ENCODE measurements at places on chromosomes 6 and 20.

GRCh38 chr6:168101590-168102314 is 22.7 kb upstream of the FRMD1 start:
- DNase-seq, result no peak

DNA sequence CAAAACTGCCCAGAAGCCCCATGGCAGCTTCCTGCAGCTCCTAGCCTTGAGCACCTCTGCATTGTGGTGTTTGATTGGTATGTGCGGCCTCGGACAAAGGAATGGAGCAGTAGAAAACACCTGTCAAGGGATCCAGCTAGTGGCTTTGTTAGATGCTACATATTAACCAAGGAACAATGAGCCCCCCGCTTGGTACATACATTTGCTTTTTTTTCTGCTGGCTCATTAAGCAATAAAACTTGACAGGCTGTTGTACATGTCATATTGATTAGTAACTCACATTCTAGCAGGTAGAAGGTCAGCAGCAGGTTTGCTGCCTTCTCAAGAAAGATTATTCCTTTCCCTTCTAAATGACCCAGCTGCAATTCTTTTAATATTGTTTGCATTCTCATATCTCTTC is 937 bp downstream of the SPACA1 start:
- DNase-seq, result no peak

DNA sequence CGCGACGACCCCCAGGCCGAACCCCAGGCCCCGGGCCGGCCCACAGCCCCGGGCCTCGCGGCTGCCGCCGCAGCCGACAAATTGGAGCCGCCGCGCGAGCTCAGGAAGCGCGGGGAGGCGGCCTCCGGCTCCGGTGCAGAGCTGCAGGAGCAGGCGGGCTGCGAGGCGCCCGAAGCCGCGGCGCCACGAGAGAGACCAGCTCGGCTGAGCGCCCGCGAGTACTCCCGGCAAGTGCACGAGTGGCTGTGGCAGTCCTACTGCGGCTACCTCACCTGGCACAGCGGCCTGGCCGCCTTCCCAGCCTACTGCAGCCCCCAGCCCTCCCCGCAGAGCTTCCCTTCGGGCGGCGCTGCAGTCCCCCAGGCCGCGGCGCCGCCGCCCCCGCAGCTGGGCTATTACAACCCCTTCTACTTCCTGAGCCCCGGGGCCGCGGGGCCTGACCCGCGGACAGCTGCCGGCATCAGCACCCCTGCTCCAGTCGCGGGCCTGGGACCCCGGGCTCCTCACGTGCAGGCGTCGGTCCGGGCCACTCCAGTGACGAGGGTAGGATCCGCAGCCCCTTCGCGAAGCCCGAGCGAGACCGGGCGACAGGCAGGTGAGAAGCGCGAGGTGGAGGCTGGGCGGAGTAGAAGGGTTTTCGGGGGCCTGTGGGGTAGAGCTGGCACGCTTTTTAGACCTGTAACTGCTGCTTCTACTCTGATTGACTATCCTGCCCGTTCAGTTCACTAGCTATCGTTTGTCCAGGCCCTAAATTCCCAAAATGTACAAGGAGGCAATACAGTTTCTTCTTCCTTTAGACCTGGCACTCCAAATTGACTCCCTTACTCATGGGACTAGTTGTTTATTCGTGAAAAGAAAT is 654 bp downstream of the FAM8A1 start:
- peak; percentile 18 for DNase-seq

- DNase-seq, result no peak
Measured at GRCh38 chr20:41175727-41176330, 38.5 kb downstream of the PLCG1 start.

DNA sequence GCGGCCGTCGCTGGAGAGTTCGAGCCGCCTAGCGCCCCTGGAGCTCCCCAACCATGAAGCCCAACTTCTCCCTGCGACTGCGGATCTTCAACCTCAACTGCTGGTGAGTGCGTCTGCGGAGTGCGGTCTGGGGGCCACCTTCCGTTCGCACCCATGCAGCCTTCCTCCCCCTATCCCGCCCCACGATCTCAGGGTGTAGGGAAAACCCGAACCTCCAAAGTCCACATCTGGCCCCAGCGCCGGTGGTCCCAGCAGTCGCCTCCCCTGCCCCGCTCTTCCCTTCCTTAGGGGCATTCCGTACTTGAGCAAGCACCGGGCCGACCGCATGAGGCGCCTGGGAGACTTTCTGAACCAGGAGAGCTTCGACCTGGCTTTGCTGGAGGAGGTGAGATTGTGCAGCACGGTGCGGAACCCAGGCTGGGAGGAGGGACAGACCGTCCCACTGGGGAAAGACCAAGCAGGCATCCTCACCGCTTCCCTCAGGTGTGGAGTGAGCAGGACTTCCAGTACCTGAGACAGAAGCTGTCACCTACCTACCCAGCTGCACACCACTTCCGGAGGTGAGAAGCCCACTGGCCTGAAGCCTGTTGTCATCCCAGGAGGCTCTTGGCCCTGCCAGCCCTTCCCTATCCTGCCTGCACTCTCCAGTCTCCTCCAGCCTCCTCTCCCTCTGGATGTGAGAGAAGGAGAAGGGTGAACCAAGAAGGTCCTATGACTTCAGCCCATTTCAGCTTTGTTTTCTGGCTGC is 719 bp downstream of the SMPD2 start:
- peak; percentile 26 for DNase-seq

DNA sequence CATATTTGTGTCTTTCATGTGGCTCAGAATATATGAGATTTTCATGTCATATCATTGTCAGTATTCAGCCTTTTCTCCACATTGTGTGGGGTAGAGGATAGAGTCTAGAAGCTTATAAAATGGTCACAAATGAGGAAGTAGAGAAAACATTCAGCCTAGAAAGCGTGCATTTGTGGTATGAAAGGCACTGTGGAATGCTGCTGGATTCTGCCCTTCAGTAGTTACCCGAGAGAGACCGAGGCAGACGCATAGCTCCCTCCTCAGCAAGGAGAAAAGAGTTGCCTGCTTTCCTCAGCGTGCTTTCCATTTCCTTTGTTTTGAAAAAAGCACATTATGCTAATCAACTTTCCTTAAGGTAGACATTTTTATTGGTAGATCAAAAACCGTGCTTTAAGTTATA is 28.7 kb downstream of the MYB start:
- DNase-seq, result no peak

- no peak for DNase-seq
Measured at GRCh38 chr6:33136310-33136900, 55.9 kb downstream of the COL11A2 start.

GRCh38 chr6:119207971-119208725 is 129.7 kb upstream of the FAM184A start:
- no peak for DNase-seq

- DNase-seq, result no peak
Measured at GRCh38 chr6:7901056-7901455, 9.5 kb downstream of the TXNDC5 start.

DNA sequence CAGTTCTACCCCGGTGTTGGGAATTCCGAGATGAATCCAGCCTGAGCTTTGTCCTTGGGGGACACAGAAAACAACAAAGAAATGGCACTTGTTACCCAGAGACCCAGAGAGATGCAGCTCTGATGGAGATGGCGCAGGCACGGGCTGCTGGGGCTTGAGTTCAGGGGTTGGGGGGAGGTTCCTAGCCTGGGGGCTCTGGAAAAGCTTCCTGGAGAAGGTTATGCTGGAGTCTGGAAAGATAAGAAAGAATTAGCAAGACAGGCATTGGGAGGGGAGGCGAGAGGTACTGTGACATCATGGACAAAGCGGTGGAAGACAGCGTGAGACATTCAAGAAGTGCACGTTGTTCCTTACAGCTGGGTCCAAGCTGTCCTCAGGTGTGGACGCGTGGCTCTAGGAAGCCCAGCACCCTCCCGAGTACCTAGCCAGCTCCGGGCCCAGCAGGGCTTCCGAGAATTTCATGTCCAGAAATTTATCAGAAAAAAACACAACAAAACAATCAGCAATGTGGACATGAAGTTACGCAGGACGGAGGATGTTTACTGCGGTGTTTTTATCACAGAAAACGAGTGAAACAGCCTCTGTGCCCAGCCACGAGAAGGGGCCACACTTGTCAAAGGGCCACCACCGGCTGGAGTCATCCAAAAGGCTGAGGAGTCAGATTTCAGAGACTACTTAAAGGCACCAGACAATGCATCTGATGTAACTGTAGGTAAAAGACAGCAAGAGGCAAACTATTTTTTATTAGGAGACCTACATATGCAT is 39.5 kb downstream of the C20orf203 start:
- DNase-seq, result no peak

- DNase-seq, result no peak
Measured at GRCh38 chr6:28945349-28945748, 21.6 kb upstream of the TRIM27 start.

- no peak for DNase-seq
Measured at GRCh38 chr6:26497610-26498009, 2.5 kb upstream of the BTN1A1 start.

GRCh38 chr6:108417027-108417426 is 122.2 kb downstream of the AFG1L start:
- DNase-seq, result no peak

DNA sequence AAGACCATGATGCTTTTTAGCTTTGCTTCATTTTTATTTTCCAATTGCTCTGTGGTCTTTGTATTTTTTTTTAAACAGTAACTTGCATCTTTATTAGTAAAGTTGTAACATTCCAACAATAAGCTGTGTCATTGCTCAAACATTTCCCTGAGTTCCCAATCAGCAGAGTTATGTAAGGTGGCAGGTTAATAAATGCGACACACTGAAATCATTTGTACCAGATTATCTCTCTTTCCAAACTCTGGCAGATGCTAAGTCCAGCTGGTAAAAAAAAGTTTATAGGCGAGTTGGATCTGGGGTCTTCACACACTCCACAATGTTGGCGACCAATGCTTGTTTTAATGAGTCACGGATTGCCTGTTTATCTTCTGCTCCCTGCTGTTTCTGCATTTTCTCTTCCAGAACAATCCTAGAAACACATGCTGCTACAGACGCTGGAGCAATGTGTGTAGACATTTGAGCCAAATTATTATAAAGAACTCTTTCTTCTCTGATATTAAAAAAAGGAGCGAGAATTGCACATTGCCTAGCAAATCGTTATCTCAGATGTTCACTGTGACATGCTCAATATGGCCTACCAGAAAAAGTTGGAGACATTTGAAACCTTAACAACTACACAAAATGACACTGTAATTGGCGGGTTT is 113.6 kb upstream of the IFNGR1 start:
- no peak for DNase-seq

- no peak for DNase-seq
Measured at GRCh38 chr20:25376236-25376635, 14.4 kb downstream of the ABHD12 start.

GRCh38 chr6:43786664-43787329 is 16.8 kb downstream of the VEGFA start:
- no peak for DNase-seq

- DNase-seq, result no peak
Measured at GRCh38 chr6:82030301-82030700, 217.2 kb downstream of the IBTK start.

- no peak for DNase-seq
Measured at GRCh38 chr6:158172001-158172400, 3.9 kb downstream of the GTF2H5 start.

DNA sequence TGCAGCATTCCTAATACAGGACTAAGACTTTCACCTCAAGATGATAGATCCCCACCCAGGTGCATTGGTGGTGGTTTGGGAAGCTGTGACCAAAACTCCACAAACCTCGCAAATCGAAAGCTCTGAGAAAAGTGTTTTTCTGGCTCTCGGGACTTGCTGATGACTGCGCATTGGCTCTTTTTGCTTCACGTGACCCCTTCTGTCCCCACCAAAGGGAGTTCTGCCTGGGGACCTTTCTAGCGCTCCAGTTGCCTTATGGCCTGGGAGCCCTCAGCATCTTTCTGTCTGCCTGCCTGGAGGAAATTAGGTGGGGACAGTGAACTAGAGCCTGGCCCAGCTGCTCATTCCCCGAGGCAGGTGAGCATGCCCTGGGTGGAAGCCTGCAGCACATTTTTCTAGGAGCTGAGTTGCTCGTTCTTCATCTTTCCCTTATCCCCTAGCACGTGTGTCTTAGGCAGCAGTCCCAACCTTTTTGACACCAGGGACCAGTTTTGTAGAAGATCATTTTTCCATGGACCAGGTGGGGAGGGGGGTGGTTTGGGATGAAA is 90.2 kb downstream of the TXNDC5 start:
- no peak for DNase-seq

GRCh38 chr6:42507901-42508300 is 55.9 kb upstream of the UBR2 start:
- no peak for DNase-seq

- DNase-seq, result no peak
Measured at GRCh38 chr6:53828215-53828614, 33.4 kb downstream of the LRRC1 start.

GRCh38 chr6:42520786-42521607 is 42.8 kb upstream of the UBR2 start:
- no peak for DNase-seq

GRCh38 chr6:105458551-105458950 is 55.7 kb upstream of the PREP start:
- no peak for DNase-seq

DNA sequence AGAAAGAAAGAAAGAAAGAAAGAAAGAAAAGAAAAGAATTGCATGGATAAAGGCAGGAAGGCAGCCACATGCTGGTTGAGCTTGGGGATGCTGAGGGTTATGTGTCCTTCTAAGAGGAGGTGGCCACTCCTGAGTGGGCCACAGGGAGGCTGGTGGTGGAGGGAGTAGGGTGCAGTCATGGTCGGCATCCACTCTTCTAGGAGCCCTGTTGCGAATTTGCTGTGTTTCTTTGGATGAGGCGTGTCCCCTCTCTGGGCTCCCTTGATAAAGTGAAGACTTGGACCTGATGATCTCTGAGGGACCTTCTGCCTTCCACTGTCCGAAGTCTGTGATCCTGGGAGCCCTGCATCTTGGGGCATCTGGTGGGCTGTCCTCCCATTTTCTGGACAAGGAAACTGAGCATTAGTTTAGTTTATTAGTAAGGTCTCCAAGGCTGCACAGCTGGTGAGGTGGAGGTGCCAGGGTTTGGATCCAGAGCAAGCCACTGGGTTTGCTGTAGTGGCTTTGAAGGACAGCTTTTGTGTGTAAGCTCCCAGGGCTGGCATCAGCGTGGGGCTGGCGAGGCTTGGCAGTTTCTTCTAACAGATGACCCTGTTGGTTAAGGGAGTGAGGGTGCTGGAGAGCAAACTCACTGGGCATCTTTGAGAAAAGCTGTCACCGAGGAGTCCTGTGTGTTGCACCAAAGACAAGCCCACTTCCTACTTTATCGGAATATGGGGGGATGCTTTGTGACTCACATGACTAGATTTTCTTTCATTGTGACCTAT is 4.3 kb downstream of the DLGAP4 start:
- no peak for DNase-seq

DNA sequence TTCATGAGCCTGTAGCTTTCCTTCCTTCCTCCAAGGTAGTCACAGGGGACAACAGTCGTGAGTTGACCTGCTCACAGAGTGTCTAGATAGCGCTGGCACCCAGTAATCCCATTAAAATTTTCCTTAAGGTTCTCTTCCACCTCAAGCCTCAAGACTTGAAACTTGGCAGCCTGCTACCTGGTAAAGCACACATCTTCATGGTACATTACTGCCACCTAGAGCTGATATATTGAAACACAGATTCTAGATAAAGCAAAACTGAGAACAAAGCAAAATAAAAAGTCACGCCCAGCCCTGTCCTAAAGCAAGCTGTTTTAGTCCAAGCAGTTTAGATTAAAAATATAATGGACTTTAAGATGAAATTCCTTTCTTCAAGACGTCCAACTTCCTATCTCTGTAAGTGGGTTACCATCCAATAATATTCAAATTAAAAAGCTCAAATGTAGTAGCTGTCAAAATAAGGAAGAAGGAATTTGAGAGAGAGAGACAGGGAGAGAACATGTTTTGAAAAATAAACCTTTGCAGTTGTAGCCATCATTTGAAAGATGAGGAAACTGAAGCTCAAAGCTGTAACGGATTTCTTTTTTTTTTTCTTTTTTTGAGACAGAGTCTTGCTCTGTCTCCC is 50.7 kb upstream of the CD83 start:
- no peak for DNase-seq

Data from neural crest cell (in vitro differentiated cells).